ENCODE measurements at places on chromosomes 6 and 20.
A peak's percentile ranks its signal among the peaks of the same experiment; 100 is the strongest.

GRCh38 chr20:62878244-62879038, 16.8 kb upstream of the TCFL5 start:
- DNase-seq: no peak

DNA sequence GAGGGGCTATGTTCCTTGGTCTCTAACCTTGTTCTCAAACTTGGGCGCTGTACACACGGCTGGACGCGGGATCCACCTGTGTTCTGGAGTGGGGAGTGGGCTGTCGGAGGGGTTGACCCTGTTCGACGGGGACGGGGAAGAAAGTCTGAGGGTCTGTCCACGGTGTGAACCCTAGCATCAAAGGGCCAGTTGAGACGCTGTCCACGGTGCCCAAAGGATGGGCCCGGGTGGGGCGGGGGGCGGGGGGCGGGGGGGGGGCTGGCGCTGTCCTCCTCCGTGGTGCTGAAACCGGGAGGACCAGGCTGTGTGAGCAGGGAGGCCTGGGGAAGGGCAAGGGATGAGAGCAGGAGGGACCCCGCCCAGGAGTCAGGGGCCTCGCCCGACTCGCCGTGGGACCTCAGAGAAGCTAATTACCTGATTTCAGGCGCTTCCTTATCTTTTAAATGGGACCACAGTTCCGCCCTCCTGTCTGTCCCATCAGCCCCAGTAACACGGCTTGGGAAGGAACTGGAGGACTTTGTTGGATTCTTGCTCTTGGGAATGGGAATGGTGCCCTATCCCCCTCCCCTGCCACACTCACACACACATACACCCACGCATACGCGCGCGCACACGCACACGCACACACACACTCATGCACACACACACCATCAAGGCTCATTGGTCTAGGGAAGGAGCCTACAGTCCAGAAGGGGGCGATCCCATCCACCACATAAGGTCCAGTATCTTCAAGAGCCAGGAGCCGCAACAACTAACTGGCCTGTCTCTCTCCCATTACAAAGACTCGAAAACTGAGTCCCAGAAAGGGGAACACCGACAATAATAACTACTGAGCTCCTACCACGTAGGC, 1.0 kb upstream of the VSTM2L start:
- DNase-seq: peak; percentile 79

DNA sequence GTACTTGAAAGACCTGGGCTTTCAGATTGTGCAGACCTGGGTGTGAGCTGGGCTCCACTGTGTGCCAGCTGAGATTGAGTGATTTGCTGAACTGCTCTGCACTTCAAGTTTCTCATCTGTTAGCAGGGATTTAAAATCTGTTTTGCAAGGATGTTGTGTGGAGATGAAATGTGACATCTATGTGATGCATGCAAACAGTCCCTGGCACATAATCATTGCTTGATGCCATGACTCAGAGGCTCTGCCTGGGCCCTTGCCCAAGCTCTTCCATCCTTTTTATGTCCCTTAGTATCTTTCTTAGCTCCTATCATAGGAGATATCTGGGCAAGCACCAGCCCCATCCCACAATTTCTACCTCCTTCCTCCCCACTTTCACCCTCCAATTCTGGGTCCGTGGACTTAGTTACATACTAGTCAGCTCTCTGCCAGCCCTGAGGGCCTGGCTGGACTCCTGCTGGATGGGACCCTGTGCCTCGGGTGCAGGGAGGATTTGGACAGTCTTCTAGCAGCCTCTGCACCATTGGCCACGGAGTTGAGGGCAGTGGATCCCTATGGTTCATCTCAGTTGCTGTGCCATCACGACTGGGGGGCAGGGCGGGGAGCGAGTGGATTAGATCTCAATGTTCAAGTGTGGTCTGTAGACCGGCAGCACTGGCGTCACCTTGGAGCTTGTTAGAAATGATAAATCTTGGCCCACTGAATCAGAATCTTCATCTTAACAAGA, 103.6 kb downstream of the MAP3K7 start:
- no peak for DNase-seq

GRCh38 chr6:22570185-22570551, 802 bp downstream of the HDGFL1 start:
- DNase-seq: no peak

- peak; percentile 56 for DNase-seq
Measured at GRCh38 chr6:169701311-169701953, 397 bp downstream of the WDR27 start.

DNA sequence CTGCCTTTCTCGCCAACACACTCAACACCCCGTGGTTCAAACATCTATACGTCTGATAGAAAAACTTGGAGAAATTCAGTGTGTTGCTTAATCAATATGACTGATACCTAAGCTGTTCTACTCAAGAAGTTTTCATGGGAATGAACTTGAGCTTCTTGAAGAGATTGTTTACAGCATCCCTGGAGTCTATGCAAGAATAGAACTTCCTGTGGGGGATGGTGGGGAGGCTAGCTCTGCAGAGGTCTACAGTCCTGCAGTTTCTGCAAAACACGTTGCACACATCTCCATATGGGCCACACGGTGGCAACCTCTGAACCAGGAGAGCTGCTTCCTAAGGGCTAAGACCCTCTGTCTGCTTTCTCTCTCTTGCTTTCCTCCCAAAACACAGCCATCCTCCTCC, 32.7 kb upstream of the FANCE start:
- DNase-seq: no peak

DNA sequence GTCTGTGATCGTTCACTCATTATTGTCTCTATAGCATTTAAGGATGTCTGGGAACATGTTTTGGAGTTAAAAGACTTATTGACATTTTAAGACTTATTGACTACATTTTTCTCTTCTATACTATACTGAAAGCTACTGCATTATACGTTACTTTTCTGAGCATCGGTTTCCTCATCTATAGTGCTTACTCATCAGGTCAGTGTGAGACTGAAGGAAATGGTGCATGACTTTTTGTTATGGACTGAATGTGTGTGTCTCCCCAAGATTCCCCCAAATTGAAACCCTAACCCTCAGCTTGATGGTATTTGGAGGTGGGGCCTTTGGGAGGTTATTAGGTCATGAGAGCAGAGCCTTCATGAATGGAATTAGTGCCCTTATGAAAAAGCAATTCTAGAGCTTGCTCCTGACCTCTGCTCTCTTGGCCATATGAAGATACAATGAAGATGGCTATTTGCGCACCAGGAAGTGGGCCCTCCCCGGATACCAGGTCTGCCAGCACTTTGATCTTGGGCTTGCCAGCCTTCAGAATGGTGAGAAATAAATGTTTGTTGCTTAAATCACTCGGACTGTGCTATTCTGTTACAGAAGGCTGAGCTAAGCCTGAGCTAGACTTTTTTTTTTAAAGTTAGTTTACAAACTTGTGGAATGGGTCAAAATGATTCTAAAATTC, 243.7 kb upstream of the RREB1 start:
- DNase-seq: no peak

GRCh38 chr20:52978851-52979250, 6.7 kb downstream of the TSHZ2 start:
- no peak for DNase-seq

DNA sequence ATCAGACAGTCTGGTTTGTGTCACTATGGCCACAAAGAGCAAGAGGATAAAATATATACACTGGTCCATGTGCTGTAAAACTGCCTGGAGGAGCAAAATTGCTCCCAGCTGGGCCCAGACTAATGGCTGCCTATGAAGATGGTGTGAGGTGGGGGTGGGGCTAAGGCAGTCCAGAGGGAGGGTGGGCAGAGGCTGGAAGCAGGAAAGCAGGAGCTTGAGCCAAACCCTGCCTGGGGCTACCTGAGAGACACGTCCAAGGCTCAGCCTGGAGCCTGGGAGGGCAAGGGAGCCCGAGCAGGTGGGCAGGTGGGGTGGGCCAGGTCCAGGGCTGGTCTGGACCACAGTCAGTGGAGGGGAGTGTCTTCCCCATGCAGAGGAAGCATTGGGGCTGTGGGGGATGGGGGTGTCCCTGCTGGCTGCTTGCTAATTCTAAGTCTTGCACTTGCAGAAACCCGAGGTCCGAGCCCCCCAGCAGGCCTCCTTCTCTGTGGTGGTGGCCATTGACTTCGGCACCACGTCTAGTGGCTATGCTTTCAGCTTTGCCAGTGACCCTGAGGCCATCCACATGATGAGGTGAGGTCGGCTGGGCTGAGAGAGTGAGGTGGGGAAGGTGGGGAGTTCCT, 9.5 kb downstream of the HSPA12B start:
- no peak for DNase-seq

DNA sequence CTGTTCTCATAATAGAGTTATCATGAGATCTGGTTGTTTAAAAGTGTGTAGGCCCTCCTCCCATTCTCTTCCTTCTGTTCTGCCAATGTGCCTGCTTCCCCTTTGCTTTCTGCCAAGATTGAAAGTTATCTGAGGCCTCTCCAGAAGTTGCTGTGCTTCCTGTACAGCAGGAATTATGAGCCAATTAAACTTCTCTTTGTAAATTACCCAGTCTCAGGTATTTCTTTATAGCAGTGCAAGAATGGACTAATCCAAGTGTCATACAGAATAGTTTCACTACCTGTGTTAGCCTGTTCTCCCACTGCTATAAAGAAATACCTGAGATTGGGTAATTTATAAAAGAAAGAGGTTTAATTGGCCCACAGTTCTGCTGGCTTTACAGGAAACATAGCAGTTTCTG, 100.0 kb downstream of the CD24 start:
- no peak for DNase-seq

GRCh38 chr6:2909718-2910117, 6.6 kb upstream of the SERPINB9 start:
- DNase-seq: no peak

- no peak for DNase-seq
Measured at GRCh38 chr20:37598575-37599342, 71.1 kb upstream of the BLCAP start.

DNA sequence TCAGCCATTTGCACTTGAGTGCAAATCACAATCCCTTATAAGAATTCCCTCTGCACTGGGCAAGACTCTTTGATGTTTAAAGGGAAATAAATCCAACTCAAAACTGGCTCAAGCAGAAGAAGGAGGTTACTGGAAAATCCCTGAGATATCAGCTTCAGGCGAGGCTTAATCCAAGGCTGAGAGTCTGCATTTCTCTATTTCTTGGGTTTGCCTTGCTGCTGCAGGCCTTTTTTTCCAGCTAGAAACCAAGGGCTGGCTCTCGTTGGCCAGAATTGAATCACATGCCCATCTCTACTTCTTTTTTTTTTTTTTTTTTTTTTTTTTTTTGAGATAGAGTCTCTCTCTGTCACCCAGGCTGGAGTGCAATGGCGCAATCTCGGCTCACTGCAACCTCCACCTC, 11.7 kb downstream of the HCK start:
- DNase-seq: no peak

DNA sequence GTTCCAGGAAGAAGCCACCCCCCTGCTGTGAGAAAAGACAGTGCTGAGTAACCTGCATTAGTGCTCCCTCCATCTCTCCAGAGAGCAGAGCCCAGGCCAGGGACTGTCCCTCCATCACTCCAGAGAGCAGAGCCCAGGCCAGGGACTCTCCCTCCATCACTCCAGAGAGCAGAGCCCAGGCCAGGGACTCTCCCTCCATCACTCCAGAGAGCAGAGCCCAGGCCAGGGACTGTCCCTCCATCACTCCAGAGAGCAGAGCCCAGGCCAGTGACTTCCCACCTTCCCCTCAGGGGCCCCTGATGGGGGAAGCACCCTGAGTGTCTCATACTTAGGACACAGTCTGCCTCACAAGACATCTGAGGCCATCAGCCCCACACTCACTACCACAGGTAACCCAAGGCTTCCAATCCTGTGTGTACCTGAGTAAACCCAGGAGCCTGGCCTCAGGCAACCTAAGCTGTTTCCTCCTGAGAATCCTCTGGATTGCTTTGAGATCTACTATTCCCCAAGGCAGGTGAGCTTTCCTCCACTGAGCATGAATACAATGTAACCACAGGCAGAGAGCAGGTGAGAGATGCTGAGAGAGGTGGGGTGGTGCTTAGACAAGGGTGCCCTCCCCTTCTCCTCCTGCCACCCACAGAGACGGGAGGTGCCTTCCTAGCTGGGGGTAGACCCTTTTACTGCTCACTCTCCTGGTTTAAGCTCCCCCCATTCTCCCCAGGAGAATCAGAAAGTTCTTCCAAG, 4.9 kb downstream of the TBXT start:
- no peak for DNase-seq

DNA sequence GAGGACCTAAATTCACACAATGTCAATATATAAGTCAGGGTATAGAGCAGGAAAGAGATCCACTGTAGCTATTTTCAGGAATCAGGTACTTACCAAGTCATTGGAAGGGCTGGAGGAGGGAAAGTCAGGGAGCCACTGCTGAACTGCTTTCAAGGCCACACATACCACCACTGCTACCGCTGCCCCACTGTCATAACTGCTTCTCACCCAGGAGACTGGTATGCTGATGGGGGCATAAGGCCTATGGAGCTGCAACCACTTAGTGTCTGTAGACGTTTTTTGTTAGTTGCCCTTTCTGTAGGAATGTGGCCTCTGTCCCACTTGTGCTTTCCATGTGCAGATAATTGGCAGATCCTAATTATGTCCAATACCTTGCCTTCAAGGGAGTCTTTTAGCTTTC, 5.4 kb downstream of the SMAP1 start:
- DNase-seq: no peak

GRCh38 chr6:149559389-149559788, 6.8 kb upstream of the GINM1 start:
- DNase-seq: no peak

DNA sequence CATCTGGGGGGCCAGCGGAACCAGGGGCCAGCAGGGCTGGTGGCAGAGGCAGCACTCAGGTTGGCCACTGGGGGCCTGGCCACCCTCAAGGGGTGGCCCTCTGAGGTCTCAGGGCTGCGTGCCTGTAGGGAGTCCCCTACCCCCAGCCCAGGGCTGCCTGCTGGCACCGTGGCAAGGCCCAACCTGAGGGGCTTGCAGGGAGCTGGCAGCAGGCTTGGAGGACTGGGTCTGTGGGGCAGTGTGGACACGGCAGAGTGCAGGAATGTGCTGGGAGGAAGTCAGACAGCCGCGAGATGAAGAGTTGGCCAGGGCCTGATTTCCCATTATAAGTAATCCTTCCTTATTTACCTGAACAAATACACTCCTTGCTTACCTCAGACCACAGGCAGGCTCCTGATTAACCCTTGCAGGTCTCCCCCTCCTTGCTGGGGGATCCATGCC, at the start of gene SPDEF:
Gene SPDEF (minus strand): TSS at position 299 of the 441 bp plus-strand sequence. CDS start 11,874 bp downstream, outside the sequence.
- no peak for DNase-seq

DNA sequence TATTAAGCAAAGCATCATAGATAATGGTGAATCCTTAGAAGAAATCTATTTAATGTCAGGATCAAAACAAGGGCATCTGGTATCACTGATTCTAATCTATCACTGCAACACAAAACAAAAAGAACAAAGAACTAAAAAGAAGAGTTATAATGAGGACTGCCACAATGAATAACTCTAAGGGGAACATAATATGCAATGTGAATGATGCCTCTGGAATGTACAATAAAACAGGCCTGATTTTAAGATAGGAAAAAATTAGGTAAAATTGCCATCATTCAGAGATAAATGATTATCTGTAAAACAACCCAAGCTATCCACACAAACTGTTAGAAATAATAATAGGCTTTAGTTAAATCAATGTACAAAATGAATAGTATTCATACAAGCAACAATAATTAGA, 936.7 kb upstream of the CITED2 start:
- DNase-seq: no peak

GRCh38 chr6:54244430-54244829, 63.8 kb upstream of the TINAG start:
- no peak for DNase-seq

GRCh38 chr6:9398071-9398766, 962.9 kb upstream of the SLC35B3 start:
- DNase-seq: no peak

All from NCI-H524 (cell line).